Esophagus squamous epithelium (tissue), 5 donors: ENCODE measurements at places on chromosomes 2 and 18.

DNA sequence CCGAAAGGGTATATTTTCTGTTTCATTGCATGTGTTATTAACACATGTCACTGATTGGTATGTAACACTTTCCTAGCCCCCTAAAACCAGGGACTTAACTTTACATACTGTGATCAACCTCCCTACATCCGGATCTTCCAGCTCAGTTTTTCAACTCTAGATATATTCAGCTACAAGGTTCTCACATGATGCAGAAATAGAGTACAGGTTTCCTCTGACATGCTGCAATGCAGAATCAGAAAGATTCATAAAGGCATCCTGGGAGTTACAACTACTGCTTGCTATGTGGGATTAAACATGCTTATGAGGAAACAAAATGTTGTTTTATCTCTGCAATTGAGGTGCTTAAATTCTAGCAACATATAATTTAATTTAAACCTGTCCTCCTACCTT lies 14.0 kb downstream of the FBXO11 start:
- no peak for DNase-seq

DNA sequence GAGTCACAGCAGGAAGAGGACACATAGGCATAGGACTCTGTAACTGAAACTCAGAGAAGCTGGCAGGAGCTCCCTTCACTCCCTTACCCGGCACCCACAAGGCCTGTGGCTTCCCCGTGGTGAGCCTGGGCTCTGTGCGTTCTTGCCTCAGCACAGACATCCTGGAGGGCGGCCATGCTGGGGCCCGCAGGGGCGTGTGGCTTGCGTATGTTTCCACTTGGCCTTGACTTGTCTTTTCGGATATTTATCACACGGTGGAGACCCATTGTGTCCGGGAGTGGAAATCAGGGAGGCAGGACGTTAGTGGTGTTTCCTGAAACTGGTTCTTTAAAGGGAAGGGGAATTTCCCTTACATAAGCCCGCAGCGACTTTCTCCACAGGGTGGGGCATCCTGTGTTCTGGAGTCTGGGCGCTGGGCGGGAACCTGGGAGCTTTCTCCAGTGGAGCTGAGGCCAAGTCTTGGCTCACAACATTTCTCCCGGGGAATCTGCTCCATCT lies 49.9 kb upstream of the EML6 start:
- no peak for DNase-seq

GRCh38 chr2:70855667-70856066 lies 20.1 kb upstream of the CD207 start:
- DNase-seq = no peak

DNA sequence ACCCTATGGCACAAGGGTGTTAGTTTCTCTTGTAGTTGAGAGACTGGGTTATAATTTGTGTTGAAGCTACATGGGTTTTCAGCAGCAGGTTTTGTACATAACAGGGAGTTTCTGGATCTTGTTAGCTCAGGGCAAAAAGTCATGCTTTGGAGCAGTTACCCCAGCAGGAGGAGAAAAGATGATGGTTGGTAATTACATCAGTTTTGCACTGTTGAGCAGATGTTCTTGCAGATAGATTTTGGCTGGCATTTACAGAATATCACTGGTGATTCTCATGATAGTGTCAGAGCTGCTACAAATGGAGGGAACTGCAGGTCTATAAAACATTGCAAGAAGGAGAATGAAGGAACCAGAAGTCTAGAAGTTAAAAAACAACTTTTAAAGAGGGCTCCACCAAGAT lies 215.2 kb upstream of the ATP5MC3 start:
- no peak for DNase-seq

DNA sequence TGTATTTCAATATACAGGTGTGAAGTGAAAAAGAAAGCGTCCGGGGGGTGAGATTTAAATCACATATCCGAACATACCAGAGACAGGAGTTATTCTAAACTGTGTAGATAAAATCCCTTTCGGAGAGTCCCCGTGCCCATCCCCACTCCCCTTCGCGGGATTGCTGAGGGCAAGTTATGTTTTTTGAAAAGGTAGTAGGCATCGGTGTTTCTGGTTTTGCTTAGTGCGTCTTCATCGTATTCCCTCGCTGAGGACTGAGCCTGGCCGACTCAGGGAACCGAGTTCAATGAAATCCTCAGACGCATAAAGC lies 583.4 kb downstream of the ZEB2 start:
- DNase-seq = no peak

- no peak for DNase-seq
Observed at GRCh38 chr18:10070561-10071000, 156.8 kb downstream of the VAPA start.
